ENCODE measurements at places on chromosomes 4 and X.

- DNase-seq = no peak
Measured at GRCh38 chr4:78660559-78660958, 109.0 kb downstream of the ANXA3 start.

- no peak for DNase-seq
Measured at GRCh38 chr4:139973015-139973414, 181.0 kb downstream of the MAML3 start.

GRCh38 chrX:23656091-23656490 is 11.2 kb upstream of the PRDX4 start:
- no peak for DNase-seq

DNA sequence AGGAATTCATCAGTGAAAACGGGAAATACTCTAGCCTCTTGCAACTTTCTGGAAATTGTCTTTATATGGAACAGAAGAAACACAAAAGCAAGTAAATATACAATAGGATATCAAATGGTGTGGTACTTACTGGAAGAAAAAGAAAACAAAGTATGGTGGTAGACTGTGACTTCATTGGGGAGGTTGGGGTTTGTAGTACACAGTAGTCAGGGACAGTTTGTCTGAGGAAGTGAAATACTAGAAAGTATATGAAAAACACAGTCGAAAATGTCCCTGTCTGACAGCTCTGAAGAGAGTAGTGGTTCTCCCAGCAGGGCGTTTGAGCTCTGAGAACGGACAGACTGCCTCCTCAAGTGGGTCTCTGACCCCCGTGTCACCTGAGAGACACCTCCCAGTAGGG is 390.0 kb upstream of the NWD2 start:
- DNase-seq = no peak

DNA sequence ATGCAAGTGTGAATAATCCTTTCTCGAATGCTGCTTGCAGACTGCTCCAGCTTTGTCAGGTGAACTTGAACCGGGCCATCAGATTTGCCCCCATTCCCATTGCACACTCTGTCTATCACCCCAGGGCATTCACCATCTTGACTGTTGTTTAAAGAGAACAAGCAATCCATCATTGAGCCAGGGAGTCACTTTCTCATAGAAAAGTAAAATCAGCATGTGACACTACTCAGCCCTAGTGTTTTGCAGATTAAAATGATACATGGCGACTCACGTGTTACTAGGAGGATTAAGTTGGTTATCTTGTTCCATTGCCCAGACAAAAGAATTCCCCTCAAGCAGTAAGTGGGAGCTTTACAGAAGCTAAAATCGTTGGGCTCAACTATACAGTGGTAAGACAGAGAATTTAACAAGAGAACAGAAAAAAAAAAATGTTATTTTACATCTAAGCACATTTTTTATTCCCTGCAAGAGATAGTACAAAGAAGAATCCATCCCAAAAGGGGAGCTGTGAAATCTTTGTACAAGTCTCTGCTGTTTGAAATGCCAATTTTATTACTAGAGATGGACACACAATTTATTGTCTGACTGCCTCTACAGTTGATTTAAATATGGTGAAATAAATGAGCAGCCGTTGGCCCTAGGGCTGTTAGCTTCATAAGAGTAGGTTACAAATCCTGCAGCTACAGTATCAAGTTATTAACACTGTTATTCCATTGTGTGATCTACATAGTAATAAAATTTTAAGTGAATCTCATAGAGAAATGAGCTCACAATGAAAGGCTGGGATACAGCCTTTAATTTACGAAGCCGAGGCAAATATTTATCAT is 67.5 kb downstream of the NEUROG2 start:
- DNase-seq = no peak

DNA sequence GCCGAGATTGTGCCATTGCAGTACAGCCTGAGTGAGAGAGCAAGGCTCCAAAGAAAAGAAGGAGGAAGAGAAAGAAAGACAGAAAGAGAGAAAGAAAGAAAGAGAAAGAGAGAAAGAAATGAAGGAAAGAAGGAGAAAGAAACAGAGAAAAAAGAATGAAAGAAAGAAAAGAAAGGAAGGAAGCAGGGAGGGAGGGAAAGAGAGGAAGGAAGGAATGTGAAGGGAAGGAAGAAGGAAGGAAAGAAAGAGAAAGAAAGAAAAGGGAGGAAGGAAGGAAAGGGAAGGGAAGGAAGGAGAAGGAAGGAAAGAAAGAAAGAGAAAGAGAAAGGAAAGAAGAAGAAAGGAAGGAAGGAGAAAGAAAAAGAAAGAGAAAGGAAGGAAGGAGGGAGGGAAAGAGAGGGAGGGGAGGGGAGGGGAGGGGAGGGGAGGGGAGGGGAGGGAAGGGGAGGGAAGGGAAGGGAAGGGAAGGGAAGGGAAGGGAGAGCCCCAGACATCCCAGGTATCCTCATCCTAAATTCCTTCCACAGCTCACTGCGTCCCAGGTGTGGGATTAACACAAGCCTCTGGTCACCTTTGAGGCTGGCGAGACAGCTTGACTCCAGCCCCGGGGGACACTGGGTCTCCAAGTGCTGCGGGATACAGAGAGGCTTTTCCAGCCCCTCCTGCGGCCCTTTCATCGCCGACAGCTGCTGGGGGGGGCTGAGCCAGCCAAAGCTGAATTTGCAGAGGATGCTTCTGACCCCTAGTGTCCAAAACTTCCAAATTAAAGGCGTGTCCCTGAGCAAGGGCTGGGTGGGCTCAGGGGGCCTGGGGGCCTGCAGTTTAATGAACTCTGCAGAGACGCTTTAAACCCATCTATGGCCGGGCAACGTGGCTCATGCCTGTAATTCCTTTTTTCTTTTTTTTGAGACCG is 24.2 kb upstream of the CSF2RA start:
- no peak for DNase-seq

- DNase-seq = no peak
Measured at GRCh38 chr4:158163941-158164767, 8.7 kb downstream of the GASK1B start.

- no peak for DNase-seq
Measured at GRCh38 chrX:103758555-103758954, 18.1 kb upstream of the PLP1 start.

GRCh38 chrX:139023531-139023930 is 312.0 kb upstream of the FGF13 start:
- DNase-seq = no peak

- no peak for DNase-seq
Measured at GRCh38 chr4:11729548-11729947, 300.9 kb upstream of the HS3ST1 start.
